ENCODE measurements at places on chromosomes 6 and 20. TPM values are rescaled to one million over a fixed set of nuclear protein-coding genes. Genes with fewer than 3 reads are reported as not detected.

DNA sequence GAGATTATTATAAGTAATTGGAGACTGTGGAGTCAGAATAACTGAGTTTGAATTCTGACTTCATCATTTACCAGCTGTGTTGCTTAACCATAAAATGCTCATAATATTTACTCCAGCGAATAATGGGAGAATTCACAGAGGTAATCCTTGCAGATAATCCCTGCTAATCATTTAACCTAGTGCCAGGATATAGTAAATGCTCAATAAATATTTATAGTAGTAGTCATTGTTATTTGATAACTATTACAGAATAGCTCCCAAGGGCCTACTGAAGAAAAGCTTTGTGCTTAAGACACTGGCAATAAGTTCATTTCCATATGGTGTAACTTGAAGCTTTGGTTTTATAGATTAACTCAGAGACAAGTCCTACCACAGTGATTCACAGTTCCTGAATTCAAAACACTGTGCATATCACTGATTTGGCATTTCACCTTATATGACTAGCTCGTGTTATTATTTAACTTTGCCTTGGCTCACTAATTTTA is 208.8 kb upstream of the PLCB4 start:
- no peak for DNase-seq

DNA sequence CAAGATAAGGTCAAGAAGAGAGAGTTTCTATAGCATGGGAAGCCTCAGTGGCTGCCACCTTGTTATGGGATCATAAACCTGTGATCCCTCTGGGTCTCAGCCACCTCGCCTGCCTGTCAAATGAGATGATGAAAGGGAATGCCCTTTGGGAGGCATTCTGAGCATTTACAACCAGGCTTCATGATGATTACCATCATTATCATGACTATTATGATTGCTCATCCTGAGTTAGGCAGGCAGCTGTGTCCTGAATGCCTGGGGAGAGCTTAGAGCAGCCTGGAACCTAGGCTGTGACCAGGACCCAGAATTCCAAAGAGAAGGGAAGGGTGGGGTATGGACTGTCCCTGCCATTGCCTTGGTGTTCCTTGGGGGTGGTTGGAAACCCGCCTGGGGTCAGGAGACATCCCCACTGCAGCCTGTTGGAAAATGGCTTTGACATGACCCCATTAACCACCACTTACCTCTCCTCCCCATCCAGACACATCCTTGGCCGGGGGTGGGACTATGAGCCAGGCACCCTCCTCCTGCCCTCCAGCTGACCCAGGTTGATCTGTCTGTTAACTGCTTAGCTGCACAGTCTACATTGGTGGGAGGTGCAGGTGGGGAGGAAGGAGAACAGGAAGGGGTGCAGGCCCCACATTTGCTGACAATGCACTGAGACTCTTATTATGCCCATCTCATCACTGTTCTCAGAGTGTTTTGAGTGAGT is 51.9 kb downstream of the LRFN2 start:
- no peak for DNase-seq

Gene SPATA25
- 1.1 TPM for total RNA-seq

DNA sequence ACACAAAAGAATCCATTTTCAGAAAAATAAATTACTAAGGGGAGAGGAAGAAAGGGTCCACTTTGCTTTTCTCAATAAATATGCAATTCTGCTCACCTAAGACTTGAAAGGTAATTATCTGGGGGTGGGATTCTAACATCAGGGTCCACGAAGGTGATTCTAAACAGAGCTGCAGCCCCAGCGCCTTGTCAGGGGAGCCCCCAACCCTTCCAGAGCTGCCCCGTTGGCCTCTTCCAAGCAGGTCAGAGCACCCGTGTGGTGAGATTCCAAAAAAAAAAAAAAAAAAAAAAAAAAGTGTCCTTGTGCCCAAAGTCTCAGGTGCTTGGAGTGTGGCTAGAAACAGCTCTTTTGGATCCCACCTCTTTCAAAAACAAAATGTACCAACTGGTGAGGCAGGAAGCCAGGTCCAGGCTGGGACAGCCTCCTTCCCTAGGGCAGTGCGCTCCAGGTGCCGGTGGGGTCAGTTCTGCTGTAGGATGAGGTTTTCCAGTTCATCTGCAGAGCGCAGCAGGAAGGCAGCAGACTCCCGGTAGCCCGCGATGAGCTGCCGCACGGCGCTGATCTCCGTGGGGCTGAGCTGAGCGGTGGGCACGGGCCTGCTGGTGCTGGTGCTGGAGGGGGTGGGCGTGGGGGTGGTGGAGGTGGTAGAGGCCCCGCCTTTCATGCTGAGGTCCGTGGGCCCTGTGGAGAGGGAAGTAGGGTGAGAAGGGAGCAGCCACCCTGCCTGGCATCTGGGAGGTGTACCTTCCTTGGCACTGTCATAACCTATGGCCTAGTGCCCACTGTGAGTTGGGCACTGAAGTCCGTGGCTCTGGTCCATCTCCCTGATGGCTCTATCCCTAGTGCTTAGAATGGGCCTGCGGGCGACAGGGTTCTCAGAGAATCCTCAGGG is 89.3 kb downstream of the ASXL1 start:
- DNase-seq, result no peak

Gene SLC22A2
- total RNA-seq, result not detected
